CD8-positive, alpha-beta memory T cell (primary cell): ENCODE measurements at places on chromosomes 12 and 14. TPM values are rescaled to one million over a fixed set of nuclear protein-coding genes. Genes with fewer than 3 reads are reported as not detected.
A peak's percentile ranks its signal among the peaks of the same experiment; 100 is the strongest.

DNA sequence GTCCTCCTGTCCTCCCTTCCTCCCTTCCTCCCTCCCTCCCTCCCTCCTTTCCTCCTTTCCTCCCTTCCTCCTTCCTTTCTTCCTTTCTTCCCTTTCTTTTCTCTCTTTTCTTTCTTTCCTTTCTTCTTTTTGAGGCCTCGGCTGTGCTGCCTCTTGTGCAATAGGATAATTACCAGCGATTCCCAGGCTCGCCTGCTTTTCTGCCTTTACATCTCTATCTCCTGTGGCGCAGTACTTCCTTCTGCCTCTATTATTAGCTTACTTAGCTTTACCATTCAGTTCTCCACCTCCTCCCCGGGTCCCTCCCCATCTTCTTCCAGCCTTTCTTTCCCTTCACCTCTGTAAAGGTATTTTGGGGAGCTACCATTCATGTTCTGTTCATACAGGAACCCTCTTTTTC, 19.9 kb downstream of the ETV6 start:
- no peaks in the 10 kb centered on the region for H3K36me3 ChIP-seq
- H3K4me1 ChIP-seq, result no peaks in the 10 kb centered on the region
- H3K27me3 ChIP-seq, result no peaks in the 10 kb centered on the region
- no peak for DNase-seq
- no peak overlapping the region for H3K27ac ChIP-seq

DNA sequence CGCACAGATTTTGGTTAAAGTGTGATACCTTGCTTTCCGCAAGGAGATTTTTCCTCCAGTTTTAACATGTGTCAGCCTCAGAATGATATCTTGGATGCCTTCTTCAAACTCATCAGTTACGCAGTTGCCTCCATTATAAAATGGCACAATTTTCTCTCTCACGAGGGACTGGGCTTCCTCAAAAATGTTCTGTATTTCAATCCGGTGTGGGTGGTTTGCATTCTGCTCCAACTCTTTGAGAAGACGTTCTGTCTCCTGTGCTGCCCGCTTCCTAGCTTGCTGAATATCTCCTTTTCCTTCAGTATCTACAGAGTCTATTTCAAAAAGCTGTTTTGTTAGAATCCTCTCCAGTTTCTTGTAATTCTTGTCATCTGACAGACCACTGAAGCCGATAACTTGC, 1.8 kb downstream of the BAG5 start:
- peaks cover 20% of the 10 kb centered on the region for H3K36me3 ChIP-seq
- DNase-seq, result no peak
- peak overlapping the region; percentile 73 for H3K4me3 ChIP-seq
- H3K27ac ChIP-seq, result no peak overlapping the region
- H3K4me1 ChIP-seq, result peaks cover 41% of the 10 kb centered on the region
- H3K27me3 ChIP-seq, result no peaks in the 10 kb centered on the region

GRCh38 chr14:88599761-88600439, 37.1 kb downstream of the ZC3H14 start:
- no peak overlapping the region for H3K4me3 ChIP-seq
- H3K27me3 ChIP-seq, result no peaks in the 10 kb centered on the region
- DNase-seq, result no peak

DNA sequence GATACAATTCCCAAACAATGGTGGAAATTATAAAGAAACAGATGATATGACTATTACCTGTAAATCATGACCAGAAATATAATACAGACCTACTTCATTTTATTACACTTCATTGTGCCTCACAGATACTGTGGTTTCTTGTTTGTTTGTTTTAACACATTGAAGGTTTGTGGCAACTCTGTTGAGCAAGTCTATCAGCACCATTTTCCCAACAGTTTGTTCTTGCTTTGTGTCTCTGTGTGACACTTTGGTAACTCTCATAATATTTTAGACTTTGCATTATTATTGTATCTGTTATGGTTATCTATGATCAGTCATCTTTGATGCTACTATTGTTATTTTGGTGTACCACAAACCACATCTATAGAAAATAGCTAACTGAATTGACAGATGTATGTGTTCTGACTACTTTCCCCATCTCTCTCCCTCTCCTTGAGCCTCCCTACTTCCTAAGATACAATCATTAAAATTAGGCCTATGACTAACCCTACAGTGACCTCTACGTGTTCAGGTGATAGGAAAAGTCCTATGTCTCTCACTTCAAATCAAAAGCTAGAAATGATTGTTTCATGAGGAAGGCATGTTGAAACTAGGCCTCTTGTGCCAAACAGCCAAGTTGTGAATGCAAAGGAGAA, 49.1 kb downstream of the FBXO33 start:
- no peaks in the 10 kb centered on the region for H3K27me3 ChIP-seq
- DNase-seq, result no peak
- no peak overlapping the region for H3K4me3 ChIP-seq
- H3K36me3 ChIP-seq, result no peaks in the 10 kb centered on the region
- peaks cover 19% of the 10 kb centered on the region for H3K4me1 ChIP-seq

- DNase-seq, result no peak
- H3K27ac ChIP-seq, result no peak overlapping the region
- no peak overlapping the region for H3K4me3 ChIP-seq
Measured at GRCh38 chr14:81187832-81188522, 32.8 kb downstream of the GTF2A1 start.

The MMP19 gene
- not detected for polyA plus RNA-seq

The SPIC gene
- polyA plus RNA-seq, result not detected

The SLC25A21 gene
- not detected for polyA plus RNA-seq

The COL2A1 gene
- polyA plus RNA-seq, result not detected

The CCDC196 gene
- not detected for polyA plus RNA-seq
